ENCODE measurements at places on chromosomes 11 and 22.

DNA sequence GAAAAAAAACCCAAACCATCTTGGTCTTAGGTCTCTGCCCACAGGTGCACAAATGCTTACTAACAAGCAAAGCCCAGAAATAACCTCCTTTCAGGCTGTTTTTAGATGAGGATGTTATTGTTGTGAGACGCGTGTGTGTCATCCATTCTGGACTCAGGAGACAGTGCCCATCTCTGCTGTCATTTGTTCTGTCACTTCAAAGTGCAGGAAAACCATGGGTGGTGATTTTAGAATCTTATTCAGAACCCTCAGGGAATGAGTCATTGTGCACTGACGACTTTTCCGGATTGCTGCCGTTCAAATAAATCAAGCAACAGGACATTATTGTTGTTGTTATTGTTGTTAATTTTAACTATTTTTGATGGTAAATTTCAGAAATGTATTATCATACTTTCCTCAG is 110.3 kb downstream of the LRRC32 start:
- no peak for DNase-seq

- DNase-seq, result no peak
These were observed 40.4 kb downstream of the BCR start for GRCh38 chr22:23220485-23221350.

DNA sequence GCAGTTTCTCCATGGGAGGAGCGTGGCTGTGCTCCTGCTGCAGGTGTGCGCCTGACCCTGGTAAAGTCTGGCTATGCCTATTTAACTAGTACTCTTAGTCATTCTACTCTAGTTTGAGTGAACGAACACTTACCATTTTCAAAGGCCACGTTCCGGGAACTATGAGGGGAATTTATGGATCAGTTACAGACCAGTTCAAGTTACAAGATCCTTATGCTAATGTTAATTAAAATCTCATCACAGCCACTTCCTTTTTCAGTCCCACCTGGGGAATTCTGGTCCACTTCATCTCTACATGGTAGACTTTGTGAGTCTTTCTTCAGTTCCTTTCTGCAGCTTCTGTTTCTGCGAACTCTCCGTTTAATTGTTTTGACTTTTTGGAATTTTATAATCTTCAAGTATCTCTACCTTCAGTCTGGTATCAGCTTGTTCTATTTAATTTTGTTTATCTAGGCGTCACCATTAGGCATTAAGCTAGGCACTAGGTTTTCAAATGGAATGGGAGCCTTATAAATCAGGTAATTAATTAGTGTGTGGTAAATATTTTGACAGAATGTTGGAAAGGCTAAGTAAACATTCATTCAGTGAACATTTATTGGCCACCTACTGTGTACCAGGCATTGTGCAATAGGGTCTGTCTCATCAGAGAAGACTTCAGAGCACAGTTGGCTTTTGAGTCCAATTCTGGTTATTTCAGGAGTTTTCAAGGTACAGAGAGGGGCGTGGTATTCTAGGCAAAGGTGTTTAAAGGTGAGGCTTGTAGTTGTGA is 78.9 kb downstream of the GRK3 start:
- DNase-seq, result no peak

- no peak for DNase-seq
These were observed 38.0 kb upstream of the CD82 start for GRCh38 chr11:44527476-44527875.

- no peak for DNase-seq
These were observed 54.9 kb downstream of the TSPAN18 start for GRCh38 chr11:44781655-44782054.

- DNase-seq, result no peak
These were observed 14.6 kb downstream of the MS4A18 start for GRCh38 chr11:60739114-60739513.

- DNase-seq, result no peak
These were observed 97.9 kb downstream of the WNT7B start for GRCh38 chr22:45878901-45879551.

GRCh38 chr11:118923721-118924587 is 1.8 kb downstream of the BCL9L start:
- DNase-seq, result no peak

DNA sequence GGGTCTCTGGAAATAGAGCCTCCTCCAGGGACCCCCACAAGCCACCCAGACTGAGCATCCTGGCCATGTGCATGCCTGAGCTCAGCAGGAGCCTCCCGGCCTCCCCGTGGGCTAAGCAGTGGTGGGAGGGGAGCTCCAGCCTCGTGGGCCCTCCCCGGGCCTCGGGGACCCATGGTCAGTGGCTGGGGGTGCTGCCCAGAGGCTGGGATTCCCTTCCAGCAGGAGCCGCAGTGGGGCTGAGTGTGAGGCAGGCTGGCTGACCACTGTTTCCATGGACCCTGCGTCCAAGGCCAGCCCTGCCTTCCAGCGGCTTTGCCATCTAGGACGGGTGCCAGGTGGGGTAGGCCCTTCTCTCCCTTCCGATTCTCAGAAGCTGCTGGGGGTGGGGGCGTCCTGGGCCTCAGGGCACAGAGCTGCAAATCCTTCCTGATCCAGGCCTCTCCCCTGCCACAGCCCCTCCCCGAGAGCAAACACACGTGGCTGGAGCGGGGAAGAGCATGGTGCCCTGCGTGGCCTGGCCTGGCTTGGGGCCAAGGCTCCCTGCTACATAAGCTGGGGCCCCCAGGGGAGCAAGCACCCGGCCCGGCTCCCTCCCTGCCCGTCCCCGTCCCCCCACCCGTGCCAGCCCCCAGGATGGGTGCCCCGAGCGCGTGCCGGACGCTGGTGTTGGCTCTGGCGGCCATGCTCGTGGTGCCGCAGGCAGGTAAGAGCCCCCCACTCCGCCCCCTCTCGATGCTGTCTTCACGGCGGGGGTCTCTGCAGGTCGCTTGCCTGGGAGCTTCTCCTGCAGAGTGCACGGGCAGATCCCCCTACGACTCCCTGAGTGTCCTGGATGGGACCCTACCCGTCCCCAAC is at the start of gene MUC5B:
Gene MUC5B, plus strand, starts transcription at position 576 of the 855 bp plus-strand sequence. Its CDS starts 58 bp downstream, at position 634.
- no peak for DNase-seq

GRCh38 chr22:22703203-22703570 is 58.8 kb downstream of the GGTLC2 start:
- no peak for DNase-seq

DNA sequence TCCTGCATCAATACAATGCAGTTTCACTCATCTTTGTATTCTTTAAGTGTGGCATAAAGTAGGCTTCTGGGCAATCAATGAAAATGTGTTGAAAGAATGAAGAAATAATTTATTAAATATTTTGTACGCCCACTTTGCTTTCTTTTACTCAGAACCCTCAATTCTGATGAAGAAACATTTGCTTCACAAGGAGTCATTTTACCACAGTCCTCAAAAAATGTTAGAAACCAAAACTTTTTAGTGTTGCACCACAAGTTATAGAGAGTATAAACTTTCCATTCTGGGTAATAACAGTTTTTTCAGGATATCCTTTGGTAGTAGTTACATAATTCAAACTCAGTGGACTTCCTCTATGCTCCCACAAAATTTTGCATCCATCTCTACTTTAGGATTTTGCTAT is 360.5 kb downstream of the DLG2 start:
- DNase-seq, result no peak

DNA sequence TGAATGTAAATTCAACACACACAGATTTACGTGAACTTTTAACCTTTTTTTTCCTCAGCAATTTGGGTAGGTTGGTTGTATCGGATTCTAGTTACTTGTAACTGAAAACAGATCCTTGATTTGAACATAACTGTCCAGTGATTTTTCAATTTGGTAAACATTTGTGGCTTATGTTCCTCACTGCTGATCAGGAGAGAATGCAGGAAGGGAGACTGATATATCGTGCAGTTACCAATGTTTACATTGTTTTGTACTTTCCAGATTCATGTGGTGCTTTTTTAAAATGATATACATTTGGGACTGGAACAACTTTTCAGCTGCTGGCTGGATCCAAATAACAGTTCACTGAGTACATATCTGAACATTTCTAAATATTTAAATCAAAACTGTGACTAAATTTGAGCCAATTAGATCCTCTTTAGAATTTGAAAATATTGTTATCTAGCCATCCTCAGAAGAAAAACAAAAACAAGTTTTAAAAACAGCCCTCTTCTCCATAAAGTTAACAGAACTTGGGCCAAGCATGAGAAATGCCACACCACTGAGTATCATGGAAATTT is 84.3 kb upstream of the MTMR2 start:
- no peak for DNase-seq

GRCh38 chr11:83448686-83449085 is 162.5 kb upstream of the CCDC90B start:
- no peak for DNase-seq

DNA sequence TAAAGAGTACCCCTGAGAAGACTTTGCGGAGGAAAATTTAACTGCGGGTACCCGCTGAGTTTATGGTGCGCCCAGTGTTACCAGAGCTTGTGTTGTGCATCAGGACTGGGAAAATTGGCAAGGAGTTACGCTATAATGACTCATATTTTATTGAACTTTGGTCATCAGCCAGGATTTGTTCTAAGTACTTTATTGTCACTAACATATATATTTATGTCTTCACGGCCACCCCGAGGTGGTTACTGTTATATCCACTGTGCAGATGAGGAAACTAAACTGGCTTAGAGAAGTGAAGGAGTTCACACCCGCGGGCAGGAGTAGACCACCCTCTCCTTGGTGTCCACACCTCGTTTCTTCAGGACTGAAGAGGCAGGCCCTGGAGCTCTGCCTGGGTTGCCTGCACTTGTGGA is 667 bp downstream of the ACCS start:
- no peak for DNase-seq

DNA sequence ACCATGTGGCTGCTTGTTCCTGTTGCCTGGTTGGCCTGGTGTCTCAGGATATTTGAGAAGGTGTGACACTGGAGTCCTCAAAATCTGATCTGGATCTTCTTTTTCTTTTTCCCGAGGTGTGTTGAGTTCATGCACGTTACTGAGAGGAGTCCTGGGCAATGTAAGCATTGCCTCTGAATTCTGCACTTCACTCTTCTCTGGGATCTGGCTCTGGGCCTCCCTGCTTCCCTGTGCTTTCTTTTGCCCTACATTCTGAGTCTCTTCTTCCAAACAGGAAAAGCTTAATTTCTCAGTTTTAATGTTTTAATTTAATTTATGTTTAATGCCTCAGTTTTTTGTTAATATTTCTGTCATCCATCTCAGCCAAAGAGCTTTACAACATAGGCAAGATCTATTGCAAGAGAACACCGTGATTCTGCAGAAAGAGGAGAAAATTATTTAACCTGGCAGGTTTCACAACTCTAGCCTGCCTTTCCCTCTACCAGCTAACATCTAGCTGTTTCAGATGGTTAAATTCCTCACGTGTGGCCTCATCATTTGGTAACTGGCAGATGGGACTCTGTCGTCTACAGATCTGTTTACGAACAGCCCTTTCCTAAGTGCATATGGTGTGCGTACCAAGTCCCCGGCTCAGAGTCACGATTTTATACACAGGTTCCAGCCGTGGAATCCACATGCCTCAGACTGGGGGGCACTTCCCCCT is 24.7 kb downstream of the LDLRAD3 start:
- no peak for DNase-seq

DNA sequence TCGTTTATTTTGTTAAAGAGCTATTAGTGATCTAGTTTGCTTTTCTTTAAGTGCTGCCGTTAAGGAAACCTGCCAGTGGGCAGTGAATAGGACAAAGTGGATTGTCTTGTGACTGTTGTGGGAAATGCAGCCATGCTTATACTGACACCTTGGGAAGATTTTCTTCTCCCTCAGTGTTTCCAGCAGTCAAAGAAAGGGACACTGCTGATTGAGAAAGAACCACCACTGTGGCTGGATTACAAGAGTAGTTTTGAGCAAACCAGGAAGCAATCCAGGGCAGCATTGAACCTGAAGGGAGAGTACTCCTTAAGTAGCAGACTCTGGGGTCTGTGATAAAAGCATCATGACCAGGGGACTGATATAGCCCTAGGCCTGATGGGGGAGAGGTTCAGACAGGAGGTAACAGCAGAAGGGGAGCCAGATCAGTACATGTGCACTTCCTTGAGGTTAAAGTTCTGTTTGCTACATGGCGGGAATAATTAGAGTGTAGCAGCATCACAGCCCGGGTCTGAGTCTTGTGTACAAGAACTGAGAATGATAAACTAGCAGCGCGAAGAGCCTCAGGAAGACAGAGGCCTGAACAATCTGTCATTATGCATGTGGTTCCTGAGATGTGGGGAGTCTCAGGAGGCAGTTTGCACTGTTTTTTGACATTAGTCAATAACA is 167.8 kb downstream of the C11orf91 start:
- DNase-seq, result no peak

- DNase-seq, result no peak
These were observed 119.4 kb upstream of the CLPB start for GRCh38 chr11:72553706-72554105.

- DNase-seq, result no peak
These were observed 39.8 kb downstream of the IL18BP start for GRCh38 chr11:72038491-72038890.

GRCh38 chr11:116065191-116065895 is 561.1 kb upstream of the CADM1 start:
- no peak for DNase-seq

- no peak for DNase-seq
These were observed at the start of gene OR9Q1 for GRCh38 chr11:58023435-58023931. TSS of gene OR9Q1 (plus strand) at chr11:58023881. CDS start at chr11:58179445, 155,564 bp downstream.

DNA sequence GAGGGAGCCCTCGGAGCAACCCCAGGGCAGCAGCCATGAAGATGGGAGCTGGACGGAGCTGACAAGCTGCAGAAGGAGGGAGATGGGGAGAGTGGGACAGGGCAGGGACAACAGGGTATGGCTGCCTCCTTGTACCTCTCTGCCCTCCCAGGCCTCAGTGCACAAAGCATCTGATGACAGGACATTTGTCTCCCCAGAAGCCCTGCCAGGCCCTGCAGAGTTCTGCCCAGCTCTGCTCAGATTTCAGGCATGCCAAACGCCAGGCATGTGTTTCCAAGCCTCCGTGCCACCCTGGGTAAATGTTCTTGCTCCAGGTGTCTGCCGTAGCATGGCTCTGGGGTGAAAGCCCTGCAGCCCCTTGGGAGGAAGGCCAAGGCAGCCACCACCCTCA is 1.1 kb upstream of the IFITM10 start:
- no peak for DNase-seq

DNA sequence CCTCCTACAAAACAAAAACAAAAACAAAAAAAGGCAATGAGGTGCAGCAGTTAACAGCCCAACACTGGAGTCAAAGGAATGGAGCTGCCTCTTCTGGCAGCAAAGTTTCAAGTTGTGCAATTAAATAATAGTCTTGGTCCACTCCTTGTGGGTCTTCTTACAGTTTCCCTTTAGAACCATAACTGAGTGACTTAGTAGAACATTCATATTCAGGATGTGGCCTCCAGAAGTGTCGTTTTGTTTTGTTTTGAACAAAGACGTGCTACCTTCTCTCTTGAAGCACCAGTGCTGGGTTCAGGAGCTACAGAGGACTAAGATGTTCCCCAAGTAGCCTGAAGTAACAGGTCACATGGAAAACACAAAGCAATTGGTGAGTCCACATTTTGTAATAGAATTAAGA is 2.0 kb upstream of the JAML start:
- DNase-seq, result no peak
